ENCODE measurements at places on chromosomes 2 and 18.

DNA sequence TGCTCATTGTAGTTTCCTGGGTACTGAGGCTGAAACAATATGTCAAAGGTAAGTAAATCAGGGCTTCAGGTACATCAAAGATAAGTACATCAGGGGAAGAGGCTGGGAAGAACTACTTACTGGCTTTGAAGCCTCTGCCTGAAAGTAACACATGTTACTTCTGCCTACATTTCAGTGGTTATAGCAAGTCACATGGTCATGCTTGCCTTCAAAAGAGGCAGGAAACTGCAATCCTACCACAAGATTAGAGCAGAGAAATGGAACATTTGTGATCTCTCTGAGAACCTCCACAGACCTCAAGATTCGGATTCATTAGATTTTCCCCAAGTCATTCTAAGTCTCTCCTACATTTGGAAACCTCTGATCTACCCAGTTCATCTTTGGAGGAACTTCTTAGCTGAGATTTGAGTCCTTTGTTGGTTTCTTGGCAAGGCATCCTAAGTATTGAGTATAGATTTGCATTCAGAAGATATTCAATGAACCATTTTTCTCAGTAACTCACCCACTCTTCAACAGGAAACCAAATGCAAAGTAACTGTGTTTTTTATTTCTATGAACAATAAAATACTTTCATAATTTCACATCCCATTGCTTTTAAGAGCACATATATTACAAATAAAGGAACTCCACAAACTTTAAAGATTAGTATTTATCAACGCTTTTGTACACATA, 48.5 kb upstream of the CCDC195 start:
- DNase-seq = peak; percentile 9
- H3K36me3 ChIP-seq = peaks cover 47% of the 10 kb centered on the region
- H3K4me1 ChIP-seq = no peaks in the 10 kb centered on the region
- no peak overlapping the region for H3K4me3 ChIP-seq
- no peak overlapping the region for H3K27ac ChIP-seq
- no peaks in the 10 kb centered on the region for H3K27me3 ChIP-seq

GRCh38 chr2:7468955-7469354, 551.7 kb downstream of the RNF144A start:
- no peak overlapping the region for H3K4me3 ChIP-seq
- no peak for DNase-seq
- no peak overlapping the region for H3K27ac ChIP-seq
- no peaks in the 10 kb centered on the region for H3K36me3 ChIP-seq
- no peaks in the 10 kb centered on the region for H3K4me1 ChIP-seq

- no peaks in the 10 kb centered on the region for H3K4me1 ChIP-seq
- peaks cover 7% of the 10 kb centered on the region for H3K27me3 ChIP-seq
- no peak overlapping the region for H3K4me3 ChIP-seq
- no peak for DNase-seq
- H3K27ac ChIP-seq = no peak overlapping the region
These were observed 189.4 kb upstream of the ARL4C start for GRCh38 chr2:234686088-234686890.

- DNase-seq = no peak
- no peaks in the 10 kb centered on the region for H3K4me1 ChIP-seq
- peaks cover 43% of the 10 kb centered on the region for H3K36me3 ChIP-seq
- no peak overlapping the region for H3K4me3 ChIP-seq
- no peak overlapping the region for H3K27ac ChIP-seq
These were observed 64.1 kb downstream of the EIF2AK3 start for GRCh38 chr2:88563129-88563528.

GRCh38 chr2:7612969-7613368, 695.8 kb downstream of the RNF144A start:
- H3K36me3 ChIP-seq = no peaks in the 10 kb centered on the region
- H3K27ac ChIP-seq = no peak overlapping the region
- no peak for DNase-seq
- no peaks in the 10 kb centered on the region for H3K4me1 ChIP-seq
- no peak overlapping the region for H3K4me3 ChIP-seq
- H3K27me3 ChIP-seq = no peaks in the 10 kb centered on the region

GRCh38 chr18:35409911-35410310, 32.8 kb upstream of the ZNF396 start:
- no peaks in the 10 kb centered on the region for H3K36me3 ChIP-seq
- DNase-seq = no peak
- no peak overlapping the region for H3K4me3 ChIP-seq
- peaks cover under 1% of the 10 kb centered on the region for H3K27me3 ChIP-seq

GRCh38 chr2:240278661-240279060, 138.2 kb upstream of the OTOS start:
- DNase-seq = no peak
- H3K4me3 ChIP-seq = no peak overlapping the region
- no peaks in the 10 kb centered on the region for H3K36me3 ChIP-seq
- no peaks in the 10 kb centered on the region for H3K27me3 ChIP-seq
- no peaks in the 10 kb centered on the region for H3K4me1 ChIP-seq
- H3K27ac ChIP-seq = no peak overlapping the region

GRCh38 chr2:100744589-100744988, 75.3 kb upstream of the NPAS2 start:
- H3K4me1 ChIP-seq = peaks cover 4% of the 10 kb centered on the region
- no peak for DNase-seq
- H3K4me3 ChIP-seq = no peak overlapping the region
- no peak overlapping the region for H3K27ac ChIP-seq

All from DND-41 (cell line).